ENCODE measurements at places on chromosomes 11 and 22. TPM values are rescaled to one million over a fixed set of nuclear protein-coding genes. Genes with fewer than 3 reads are reported as not detected.

The SHISAL1 gene
- 1.6 TPM for total RNA-seq

The GPR137 gene
- total RNA-seq: 26.8 TPM

The SNU13 gene
- total RNA-seq: 175 TPM

The KRTAP5-2 gene
- total RNA-seq: not detected

Measured in RPMI7951 (cell line).